Activated CD4-positive, alpha-beta T cell treated with anti-CD3 and anti-CD28 coated beads, Interleukin-2, amount 50 U/mL, for 48 hours (primary cell): ENCODE measurements at places on chromosomes 11 and 22.

- no peak for DNase-seq
These were observed 65.8 kb downstream of the MORC2 start for GRCh38 chr22:30902496-30903357.

DNA sequence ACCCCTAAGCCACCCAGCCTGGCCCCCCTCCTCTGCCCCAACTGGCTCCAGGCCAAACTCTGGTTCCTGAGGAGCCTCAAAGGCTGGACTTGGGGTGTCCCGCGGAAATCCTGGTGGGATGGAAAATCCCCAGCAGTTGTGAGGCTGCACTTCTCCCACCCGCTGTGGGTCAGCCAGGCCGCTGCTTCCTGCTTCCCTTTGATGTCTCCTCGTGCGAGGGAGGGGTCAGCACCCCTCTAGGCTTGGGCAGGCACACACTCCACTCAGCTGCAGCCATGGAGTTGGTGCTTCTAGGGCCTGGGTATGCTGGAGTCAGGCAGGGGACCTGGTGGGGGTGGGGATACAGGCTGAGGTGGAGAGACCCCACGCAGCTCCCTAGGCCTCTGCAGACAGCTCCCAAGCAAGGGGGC lies 12.0 kb downstream of the KCNQ1OT1 start:
- DNase-seq = no peak

GRCh38 chr11:5690736-5691135 lies 1.1 kb downstream of the TRIM22 start:
- DNase-seq = no peak

GRCh38 chr11:90204832-90205646 lies 17.8 kb downstream of the CHORDC1 start:
- no peak for DNase-seq

DNA sequence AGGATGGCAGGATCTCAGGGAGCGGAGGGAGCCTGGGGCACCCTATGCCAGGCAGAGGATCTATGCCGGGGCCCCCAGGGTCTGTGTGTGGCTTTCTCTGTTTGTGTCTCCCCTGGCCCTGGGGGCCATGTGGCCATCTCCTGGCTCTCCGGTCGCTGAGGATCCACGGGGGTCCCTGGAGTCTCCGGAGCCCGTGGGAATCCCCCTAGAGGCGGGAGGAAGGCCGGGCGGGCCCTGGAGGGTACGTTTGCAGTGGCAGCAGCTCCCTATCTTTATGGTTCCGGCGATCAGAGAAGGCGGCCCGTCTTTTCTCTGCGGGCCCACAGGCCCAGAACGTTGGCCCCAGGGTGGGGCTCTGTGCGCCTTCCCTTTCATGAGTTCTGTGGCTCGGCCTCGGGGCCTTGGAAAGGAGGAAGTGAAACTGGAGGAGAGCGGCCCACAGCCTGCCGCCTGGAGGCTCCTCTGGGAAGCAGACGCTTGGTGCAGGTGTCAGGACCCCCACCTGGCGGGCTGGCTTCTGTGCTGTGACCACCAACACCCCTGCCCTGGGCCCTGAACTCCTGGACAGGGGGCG lies 82.1 kb downstream of the KCNQ1 start:
- DNase-seq = no peak
